T-helper 9 cell (primary cell): ENCODE measurements at places on chromosomes 12 and 14.

GRCh38 chr12:53751336-53752191 is at the start of gene CISTR:
CISTR (minus strand) TSS chr12:53751979.
- DNase-seq = peak; percentile 22

GRCh38 chr14:64728856-64729255 is 24.6 kb downstream of the PLEKHG3 start:
- DNase-seq = no peak

- no peak for DNase-seq
These were observed 40.2 kb downstream of the MYF5 start for GRCh38 chr12:80756875-80757274.

- no peak for DNase-seq
These were observed 12.2 kb upstream of the ARHGAP5 start for GRCh38 chr14:32064931-32065330.

DNA sequence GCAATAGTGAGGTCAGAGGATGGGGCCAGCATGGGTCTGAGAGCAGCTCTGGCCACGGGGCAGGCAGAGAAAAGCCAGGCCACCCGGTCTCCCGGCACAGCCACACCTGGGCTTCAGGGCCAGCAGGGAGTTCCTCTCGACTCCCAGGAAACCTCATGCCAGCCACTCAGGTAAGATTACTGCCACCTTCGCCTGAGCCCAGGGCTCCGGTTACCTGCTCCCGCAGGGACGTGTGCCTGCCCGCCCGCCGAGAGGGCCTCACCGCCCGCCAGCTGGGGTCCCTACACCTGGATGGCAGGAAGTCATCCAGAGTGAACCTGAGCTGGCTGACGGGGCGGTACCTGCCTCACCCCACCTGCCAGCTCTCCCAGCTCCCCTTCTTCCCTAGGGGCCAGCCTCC is 7.3 kb downstream of the JAG2 start:
- DNase-seq = no peak

- no peak for DNase-seq
These were observed 39.1 kb upstream of the GZMB start for GRCh38 chr14:24673059-24673458.

- DNase-seq = no peak
These were observed 2.7 kb downstream of the BHLHE41 start for GRCh38 chr12:26122061-26122680.

- no peak for DNase-seq
These were observed 13.8 kb downstream of the ASCL1 start for GRCh38 chr12:102971227-102971626.

GRCh38 chr14:20343862-20344220 is 406 bp downstream of the PARP2 start:
- DNase-seq = no peak

DNA sequence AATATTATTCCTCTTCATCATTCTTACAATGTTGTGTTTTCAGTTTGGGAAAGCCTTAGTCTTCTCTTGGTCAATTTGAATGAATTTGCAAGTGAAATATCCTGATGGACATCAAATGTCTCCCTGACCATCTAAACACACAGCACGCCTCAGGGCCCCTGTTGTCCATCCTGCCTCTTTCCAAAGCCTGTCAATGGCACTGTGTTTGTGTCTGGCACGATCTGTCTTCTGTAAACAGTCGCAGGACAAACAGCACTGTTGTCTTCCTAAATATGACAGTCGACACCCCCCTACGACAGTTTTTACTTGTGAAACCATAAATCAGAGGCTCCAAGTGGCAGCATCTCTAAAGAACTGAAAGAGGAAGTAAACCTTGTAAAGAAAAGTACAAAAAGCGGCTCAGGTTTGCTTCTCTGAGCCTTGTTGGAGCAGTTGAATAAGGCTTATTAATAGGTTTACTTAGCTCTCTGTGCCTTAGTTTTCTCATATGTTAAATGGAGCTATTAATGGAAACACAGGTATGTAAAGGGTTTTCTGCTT is 285.8 kb downstream of the NRXN3 start:
- DNase-seq = no peak

GRCh38 chr12:82174383-82174782 is 183.8 kb downstream of the CCDC59 start:
- no peak for DNase-seq

DNA sequence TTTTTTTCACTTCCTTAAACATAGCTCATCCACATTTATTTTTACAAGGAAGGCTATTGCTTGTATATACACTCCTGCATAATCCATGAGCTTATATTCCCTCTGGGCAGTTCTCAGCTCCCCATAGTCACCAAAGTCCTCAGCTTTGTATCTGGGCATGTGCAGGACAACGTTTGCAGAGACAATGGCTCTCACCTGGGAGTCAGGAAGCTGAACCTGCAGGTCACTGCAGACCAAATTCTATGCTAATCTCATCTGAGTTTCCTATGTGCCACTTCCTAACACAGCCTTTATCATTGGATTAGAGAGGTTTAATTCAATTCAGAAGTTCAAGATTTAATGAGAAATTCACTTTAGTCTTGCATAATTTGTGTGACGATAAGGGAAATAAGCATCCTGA is 131.5 kb downstream of the KCNK10 start:
- no peak for DNase-seq

GRCh38 chr12:102479939-102480338 is 424 bp downstream of the IGF1 start:
- DNase-seq = no peak

- DNase-seq = no peak
These were observed 93.2 kb downstream of the CHST11 start for GRCh38 chr12:104549815-104550480.

GRCh38 chr14:94571950-94572349 is 9.3 kb upstream of the SERPINA5 start:
- no peak for DNase-seq

GRCh38 chr12:9367201-9367600 is 159.0 kb upstream of the PZP start:
- DNase-seq = no peak

DNA sequence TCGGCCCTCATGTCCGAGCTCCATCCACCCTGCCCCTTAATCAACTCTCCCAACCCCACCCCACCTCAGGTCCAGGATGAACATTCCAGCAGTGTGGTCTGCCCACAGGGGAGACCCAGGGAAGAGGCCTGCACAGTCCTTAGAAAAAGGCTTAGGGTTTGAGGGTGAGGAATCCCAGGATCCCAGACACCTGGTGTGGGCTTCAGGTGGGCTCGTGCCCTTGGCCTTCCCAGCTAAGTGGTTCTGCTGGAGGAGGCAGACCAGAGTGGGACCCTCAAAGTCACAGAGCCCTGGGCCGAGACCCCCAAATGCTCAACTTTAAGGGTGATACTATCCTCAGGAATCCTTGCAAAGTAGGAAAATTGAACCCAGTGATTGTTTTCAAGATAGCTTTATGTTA is 25.4 kb upstream of the PPP2R5C start:
- no peak for DNase-seq

DNA sequence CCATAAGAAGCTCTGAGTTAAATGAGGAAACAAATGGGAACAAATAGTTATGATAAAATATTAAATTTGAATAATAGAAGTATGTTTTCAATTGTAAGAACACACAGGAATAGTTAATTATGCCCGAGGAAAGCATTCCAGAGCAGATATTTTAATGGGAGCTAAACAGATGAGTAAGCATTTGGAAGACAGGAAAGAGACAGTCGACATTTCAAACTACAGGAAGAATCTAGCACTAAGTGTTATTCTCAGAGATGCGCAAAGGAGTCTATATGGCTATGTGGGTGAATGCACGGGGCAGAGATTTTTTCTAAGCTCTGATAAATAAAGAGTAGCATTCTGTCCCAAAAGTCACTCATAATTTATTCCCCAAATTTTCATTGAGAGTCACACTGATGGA is 64.5 kb upstream of the SSTR1 start:
- no peak for DNase-seq

- DNase-seq = no peak
These were observed 12.8 kb downstream of the DUSP6 start for GRCh38 chr12:89339526-89339925.

- DNase-seq = no peak
These were observed 240.8 kb upstream of the TMPO start for GRCh38 chr12:98274430-98275130.

DNA sequence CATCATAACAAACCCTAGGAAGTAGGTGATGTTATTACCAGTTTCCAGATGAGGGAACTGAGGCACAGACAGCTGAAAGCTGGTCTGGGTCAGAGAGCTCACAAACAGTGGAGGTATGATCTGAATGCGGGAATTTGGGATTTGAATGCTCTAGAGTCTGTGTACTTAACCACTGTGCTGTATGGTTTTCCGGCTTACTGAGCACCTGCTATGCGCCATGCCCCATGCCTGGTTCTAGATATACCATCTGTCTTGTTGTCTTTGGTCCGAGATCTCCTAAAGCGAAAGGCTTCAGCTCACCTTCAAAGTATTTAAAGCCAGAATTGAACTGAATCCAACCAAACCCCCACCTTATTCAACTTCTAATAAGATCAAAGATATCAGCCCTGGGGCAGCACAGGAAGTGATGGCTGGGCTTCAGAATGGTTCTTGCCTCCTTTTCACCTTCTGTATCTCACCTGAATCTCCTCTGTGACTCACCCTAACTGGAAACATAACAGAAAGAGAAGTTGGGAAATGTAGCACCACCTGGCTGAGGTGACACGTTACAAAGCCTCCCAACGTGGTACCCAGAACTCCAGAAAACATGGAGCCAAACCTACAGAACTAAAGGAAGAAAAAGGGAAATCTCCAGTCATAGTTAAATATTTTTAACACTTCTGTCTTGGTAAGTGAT is 54.3 kb downstream of the PRMT8 start:
- DNase-seq = no peak

DNA sequence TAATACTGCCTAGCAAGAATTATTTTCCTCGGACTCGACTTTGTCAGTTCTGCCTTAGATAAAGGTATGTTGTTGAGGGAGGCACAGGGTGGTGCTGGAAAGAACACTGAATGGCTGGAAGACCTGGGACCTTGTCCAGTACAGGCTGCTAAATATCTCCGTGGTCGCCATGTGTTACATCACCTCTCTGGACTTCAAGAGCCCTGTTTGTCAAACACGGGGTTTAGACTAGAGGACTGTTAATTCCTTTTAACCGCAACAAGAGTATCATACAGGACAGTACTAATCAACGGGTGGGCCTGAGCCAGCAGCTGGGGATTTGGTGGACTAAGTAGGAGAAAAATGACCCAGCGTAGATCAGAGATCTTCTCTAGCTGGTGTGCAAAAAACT is 476.3 kb downstream of the LRIG3 start:
- DNase-seq = no peak

GRCh38 chr14:95119336-95119735 is 38.0 kb downstream of the DICER1 start:
- no peak for DNase-seq

DNA sequence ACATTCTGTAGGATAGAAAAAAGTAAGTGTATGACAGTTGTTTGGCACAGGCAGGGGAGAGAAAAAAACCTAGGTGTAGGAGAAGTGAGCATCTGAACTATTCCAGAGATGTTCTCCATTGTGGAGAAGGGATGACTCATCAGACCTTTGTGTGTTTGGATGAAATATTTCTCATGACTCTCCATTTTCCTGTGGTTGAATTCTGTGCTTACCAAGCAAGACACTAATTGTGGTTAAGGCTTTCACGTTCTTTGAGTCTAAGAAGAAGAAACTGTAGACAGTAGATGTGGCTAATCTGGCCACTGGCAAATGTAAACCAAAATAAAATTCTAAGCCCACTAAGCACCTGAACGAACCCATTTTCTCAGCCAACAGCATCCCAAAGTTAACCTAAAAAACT is 107.9 kb upstream of the GZMB start:
- DNase-seq = no peak

DNA sequence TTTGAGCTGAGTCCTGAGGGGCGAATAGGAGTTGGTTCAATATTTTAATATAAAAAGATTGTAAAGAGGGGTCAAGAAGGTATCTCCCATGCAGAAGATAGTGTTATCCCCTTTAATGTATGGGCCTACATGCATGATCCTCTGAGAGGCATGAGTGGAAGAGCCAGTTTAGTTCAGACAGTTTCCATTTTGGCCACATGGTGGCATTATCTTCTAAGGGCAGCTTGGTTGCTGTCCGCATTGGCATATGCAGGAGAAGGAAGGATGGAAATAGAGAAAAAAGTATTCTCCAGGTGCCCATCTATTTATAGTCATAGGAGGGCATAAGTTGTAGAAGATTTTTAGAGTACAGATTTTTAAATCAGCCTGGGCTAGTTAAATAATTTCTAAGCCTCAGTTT is 5.4 kb downstream of the SAMD4A start:
- DNase-seq = no peak

DNA sequence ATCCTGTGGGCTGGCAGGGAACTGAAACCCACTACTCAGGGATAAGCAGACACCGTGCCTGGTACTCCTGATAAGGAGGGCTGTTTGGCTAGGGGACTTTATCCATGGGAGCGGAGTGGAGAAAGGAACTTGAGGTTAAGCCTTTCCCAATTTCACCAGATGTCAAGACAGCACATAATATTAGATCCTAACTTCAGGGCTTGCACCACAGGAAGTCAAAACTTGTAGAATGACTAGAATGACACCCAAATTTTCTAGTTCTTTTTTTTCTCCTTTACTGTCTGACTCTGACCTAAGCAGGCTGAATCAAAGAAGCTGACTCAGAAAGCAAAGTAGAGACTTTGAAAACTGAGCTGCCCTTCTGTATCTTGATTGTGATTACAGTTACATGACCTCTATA is 7.1 kb upstream of the CGRRF1 start:
- DNase-seq = no peak

GRCh38 chr14:99378782-99379214 is 101.9 kb downstream of the SETD3 start:
- no peak for DNase-seq

- no peak for DNase-seq
These were observed 683.4 kb downstream of the SLC16A7 start for GRCh38 chr12:60279221-60279620.

GRCh38 chr12:124024776-124025175 is 51.8 kb downstream of the ZNF664 start:
- no peak for DNase-seq

DNA sequence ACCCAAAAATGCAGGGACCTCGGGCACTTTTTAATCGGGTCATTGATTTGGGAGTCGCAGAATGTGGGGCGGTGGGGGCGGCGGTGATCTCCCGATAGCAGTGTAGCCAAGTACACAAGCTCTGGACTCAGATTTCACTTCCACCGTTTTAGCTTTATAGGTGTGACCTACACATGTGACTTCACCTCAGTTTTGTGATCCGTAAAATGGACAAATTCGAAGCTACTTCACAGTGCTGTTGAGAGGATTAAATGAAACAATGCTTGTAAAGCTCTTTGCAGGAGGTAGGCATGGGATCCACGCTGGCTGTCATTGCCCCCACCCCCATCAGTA is 478 bp downstream of the RITA1 start:
- DNase-seq = no peak

- DNase-seq = no peak
These were observed 590.0 kb downstream of the BCL11B start for GRCh38 chr14:98682033-98682432.

DNA sequence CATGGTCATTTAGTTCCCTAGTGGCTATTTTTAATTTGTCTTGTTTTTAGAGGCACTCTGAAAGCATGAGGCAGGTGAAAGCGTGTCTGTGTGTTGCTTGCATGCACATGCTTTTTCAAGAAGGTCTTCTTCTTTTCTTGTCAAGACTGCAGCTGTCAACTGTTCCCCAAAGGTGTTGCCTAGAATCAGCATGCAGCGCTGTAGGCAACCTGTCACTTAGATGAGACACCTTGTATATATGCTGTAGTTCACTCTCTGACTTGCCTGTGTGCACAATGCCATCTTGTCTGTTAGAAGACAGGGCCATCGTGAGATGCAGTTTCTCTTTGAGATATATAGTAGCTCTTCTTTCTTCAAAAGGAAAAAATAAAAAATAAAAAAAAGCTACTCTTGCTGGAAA is 885.7 kb downstream of the DIO2 start:
- DNase-seq = no peak
